ENCODE measurements at places on chromosomes 13 and 19.

DNA sequence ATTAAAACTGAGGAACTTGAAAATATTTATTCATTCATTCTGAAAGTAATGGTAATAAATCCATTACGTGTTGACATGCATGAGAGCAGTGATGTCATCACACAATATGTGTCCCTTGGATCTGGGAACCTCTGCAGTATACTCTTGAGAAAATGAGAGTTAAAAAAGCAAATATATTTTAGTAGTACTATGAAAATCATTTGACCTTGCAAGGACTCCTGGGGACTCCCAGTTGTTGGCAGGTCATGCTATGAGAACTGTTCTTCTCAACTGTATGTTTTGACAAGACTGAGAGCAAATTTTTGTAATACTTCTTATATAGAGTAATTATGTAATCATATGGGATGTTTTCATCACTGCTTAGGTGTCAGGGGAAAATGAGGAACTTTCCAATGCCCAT lies 249.4 kb downstream of the PCCA start:
- no peak for DNase-seq

GRCh38 chr13:107210723-107211030 lies 642.7 kb upstream of the ARGLU1 start:
- no peak for DNase-seq

DNA sequence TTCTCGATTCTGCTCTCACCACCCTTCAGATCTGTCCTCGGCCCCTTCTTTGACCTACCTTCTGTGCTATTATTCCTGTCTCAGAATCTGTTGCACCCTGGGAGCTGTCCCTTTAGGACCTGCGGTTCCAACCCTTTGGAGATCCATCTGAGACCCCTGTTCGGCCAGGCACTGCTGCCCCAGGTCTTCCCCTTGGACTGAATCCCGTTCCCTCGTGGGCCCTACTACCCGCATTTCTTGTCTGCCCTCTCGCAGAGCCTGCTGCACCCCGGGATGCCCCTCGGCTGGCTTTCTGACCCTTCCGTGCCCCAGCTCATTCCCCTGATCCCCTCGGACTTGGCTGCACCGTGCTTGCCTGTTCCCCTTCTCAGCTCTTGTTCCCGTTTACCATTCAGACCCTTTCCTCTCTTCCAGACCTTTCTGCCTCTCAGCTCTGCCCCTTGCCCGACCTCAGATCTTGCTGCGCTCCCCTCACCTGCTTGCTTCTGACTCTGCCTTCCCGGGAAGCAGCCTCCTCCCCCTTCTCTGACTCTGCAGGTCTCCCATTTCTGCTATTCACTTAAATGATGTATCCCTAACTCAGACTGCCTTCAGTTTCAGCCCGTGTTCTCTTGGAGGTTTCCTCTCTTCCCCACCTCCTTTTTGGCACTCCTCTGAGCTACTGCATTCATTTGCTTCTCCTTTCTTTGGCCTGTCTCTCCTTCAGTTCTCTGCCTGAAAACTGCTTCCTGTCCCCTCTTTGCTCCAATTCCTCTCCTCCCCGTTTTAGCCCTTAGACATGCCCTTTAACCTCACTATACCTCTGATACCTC lies 1.1 kb downstream of the ARHGAP35 start:
- no peak for DNase-seq

DNA sequence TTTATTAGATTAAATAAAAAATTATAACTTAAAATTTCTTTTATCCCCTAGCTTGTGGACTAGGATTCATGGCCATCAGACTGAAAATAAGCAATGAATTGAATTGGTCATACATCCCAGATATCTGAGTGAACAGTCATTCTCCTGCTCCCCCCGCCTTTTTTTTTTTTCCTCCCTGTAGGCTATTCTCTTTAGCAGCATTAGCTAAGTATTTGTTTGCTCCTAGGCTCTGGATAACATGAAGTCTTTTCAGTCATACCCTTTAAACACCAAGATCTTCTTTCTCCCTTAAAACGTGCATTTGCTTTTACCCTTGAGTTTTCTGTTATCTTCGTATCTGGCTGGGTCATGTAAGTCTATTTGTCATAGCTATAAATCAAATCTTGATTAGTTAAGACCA lies 866.7 kb upstream of the SPRY2 start:
- no peak for DNase-seq

- DNase-seq = no peak
These were observed 104.9 kb downstream of the CACNA1A start for GRCh38 chr19:13401388-13401787.

DNA sequence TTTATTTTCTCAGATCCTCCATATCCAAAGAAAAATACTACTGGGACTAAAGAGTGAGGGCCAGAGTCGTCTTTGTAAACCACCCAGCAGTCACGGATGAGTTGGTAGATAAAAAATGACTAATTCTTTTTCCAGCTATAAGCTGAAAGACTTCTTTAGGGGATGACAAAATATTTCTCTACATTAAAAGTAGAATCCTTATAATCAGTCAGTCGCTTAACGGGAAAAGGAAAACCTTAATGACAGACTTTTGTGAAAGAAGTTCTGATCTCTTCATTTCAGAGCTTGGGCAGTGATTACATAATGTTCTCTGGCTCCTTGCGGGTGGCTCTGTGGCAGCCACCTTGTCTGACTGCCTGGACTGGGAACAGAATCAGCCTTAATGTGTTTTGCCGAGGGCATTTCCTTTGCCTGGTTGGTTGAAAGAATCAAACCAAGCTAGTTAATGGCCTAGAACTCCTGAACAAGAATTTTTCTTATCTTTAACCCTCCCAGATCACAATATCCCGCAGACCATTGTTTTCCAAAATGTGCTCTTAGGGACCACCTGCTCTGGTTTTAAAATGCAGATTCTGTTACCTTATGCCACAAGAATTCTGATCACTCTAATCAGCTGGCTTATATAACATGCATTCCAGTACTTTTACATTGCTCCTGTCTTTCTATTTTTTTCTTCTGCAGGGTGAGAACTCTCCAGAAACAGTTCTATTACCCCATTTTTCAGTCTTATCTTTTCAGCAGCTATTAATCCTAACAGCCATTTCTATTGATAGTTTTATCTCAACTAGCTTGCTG lies 2.5 kb downstream of the ITM2B start:
- DNase-seq = peak; percentile 4

- no peak for DNase-seq
These were observed 114.9 kb downstream of the ESD start for GRCh38 chr13:46682015-46682414.

GRCh38 chr13:37488726-37489125 lies 109.8 kb downstream of the POSTN start:
- no peak for DNase-seq
